ENCODE measurements at places on chromosomes 7 and 10.

DNA sequence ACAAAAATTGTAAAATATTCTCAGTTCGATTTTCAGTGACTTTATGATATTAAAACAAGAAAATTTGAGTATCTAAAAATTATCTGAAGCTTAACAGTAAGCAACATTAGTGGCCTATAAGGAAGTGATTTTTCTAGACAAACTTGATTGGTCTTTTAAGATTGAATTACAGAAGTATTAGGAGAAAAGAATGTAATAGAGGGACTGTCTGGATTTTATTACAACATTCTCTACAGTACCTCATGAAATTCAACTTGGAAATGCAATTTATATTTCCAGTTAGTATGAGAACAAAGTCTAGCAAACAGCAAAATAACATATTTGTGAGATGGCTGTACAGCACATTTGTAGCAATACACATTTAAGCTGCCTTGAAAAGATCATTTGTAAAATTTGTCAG is 18.8 kb downstream of the REEP3 start:
- DNase-seq = no peak

DNA sequence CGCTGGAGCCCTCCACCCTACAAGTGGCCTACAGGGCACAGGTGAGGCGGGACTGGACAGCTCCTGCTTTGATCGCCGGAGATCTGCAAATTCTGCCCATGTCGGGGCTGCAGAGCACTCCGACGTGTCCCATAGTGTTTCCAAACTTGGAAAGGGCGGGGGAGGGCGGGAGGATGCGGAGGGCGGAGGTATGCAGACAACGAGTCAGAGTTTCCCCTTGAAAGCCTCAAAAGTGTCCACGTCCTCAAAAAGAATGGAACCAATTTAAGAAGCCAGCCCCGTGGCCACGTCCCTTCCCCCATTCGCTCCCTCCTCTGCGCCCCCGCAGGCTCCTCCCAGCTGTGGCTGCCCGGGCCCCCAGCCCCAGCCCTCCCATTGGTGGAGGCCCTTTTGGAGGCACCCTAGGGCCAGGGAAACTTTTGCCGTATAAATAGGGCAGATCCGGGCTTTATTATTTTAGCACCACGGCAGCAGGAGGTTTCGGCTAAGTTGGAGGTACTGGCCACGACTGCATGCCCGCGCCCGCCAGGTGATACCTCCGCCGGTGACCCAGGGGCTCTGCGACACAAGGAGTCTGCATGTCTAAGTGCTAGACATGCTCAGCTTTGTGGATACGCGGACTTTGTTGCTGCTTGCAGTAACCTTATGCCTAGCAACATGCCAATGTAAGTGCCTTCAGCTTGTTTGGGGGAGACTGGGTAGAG is at the start of gene COL1A2:
TSS of gene COL1A2 (plus strand) at position 459 of the 704 bp plus-strand sequence. CDS start at position 596, 137 bp downstream.
- no peak for DNase-seq

DNA sequence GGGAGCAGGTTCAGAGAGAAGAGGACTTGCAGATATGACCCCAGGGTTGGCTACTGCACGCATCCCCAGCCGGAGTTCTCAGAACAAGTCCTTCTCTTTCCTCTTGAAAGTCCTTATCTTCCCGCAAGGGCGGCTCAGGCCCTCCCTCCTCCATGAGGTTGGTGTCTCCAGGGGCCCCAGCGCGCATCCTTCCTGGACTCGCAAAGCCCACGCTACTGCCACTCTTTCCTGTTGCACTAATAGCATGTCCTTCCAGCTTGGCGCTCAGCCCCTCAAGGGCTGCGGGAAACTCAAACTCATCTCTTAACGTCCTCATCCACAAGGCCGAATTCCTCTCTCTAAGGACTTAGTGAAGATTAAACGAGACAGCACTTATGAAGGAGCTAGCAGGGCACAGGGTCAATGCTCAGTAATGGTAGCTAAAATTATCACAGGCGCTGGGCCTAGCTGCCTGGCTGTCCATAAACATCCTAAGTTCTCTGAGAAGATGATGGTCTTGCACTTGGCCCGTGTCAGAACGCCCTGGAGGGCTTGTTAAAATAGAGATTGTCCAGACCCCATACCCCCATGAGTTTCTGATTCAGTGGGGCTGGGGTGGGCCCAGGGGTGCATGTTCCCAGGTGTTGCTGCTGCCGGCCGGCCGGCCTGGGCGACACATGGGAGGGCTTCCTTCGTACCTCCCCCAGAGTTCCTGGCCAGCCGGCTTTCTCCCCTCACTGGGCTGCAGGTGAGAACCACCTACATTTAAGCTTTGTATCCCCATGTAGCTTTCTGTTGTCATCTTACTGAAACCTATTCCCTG is 261.4 kb downstream of the COBL start:
- no peak for DNase-seq

- no peak for DNase-seq
Measured at GRCh38 chr10:3942937-3943489, 158.0 kb upstream of the KLF6 start.

DNA sequence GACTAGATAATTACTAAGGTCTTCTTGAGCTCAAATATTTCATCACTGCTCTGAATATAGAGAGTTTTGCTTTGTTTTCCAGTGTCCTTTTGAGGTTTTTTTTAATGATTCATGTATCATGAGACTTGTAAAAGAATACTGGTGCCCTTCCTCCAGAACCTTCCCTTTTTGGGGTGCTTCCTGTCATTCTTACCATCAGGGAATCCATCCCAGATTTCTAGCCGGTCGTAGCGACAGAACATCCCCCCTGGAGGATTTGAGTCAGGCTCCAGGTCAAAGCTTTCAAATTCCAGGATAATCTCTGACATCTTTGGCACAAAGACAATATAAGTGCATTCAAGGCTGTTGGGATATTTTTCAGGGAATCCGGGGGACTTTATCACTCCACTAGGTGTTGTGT is 71.0 kb downstream of the NRP1 start:
- DNase-seq = no peak

GRCh38 chr7:77859343-77859742 is 60.8 kb downstream of the PHTF2 start:
- no peak for DNase-seq

- DNase-seq = no peak
Measured at GRCh38 chr10:88082391-88082790, 219.0 kb downstream of the PTEN start.

GRCh38 chr7:36406156-36406555 is 16.5 kb downstream of the ANLN start:
- DNase-seq = no peak

- no peak for DNase-seq
Measured at GRCh38 chr10:79140855-79141254, 72.1 kb downstream of the ZMIZ1 start.

- DNase-seq = no peak
Measured at GRCh38 chr7:129530795-129531391, 28.6 kb downstream of the SMKR1 start.

GRCh38 chr7:157032644-157033482 is 22.4 kb upstream of the MNX1 start:
- DNase-seq = no peak

DNA sequence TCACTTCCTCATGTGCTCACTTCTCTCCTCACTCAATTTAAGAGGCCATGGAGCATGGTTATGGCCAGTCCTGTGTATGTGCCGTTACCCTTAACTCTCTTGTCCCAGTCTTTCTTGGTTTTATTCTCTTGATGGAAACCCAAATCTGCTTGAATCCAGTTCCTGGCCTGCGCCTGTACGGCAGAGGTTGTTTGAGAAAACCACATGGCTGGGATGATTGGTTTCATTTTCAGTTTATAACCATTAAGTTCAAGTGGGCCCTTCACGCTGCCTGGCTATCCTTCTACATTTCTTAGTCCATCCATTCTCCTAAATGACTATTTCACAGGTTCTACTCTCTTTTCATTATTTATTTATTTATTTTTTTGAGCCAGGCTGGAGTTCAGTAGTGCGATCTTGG is 1.6 kb upstream of the ZNF239 start:
- no peak for DNase-seq

DNA sequence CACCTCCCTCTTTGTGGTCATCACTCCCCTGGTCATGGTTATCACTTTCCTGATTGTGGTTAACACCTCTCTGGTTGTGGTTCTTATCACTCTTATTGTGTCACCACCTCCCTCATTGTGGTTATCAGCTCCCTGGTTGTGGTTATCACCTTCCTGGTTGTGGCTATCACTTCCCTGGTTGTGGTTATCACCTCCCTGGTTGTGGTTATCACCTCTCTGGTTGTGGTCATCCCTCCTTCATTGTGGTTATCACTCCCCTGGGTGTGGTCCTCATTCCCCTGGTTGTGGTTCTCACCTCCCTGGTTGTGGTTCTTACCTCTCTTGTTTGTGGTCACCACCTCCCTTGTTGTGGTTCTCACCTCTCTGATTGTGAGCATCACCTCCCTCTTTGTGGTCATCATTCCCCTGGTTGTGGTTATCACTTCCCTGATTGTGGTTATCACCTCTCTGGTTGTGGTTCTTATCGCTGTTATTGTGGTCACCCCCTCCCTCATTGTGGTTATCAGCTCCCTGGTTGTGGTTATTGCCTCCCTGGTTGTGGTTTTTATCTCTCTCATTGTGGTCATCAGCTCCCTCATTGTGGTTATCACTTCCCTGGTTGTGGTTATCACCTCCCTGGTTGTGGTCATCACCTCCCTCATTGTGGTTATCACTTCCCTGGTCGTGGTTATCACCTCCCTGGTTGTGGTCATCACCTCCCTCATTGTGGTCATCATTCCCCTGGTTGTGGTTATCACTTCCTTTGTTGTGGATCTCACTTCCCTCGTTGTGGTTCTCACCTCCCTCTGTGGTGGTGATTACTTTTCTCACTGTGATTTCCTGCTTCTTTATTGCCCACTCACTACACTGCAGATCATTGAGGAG is 106.7 kb downstream of the GPR26 start:
- DNase-seq = no peak

DNA sequence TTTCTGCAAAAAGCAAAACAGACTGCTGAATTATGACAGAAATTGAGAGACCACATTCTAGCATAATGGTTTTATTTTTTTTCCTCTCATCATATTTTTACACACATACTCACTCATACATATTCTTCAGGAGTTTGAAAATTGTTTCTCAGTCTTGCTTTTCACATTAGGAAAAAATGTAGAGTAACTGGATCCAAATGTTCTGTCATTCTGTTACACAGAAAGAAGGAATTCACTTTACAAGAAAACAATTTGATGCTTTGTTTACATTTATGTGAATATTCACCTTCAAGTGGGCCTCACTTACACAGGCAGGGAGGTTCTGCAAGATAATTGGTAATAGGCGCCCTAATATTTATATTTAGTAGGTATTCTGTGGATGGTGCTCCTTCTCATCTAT is 82.0 kb downstream of the ARL4A start:
- no peak for DNase-seq

GRCh38 chr10:103884681-103885139 is 29.3 kb upstream of the SH3PXD2A start:
- no peak for DNase-seq

- no peak for DNase-seq
Measured at GRCh38 chr10:88048312-88048711, 184.9 kb downstream of the PTEN start.
